ENCODE measurements at places on chromosomes 13 and 19. TPM values are rescaled to one million over a fixed set of nuclear protein-coding genes. Genes with fewer than 3 reads are reported as not detected.

CCDC169 gene
- 4.5 TPM for polyA plus RNA-seq

APOC4 gene
- polyA plus RNA-seq, result not detected

SIGLEC12 gene
- not detected for polyA plus RNA-seq

SELENOV gene
- polyA plus RNA-seq, result 3.6 TPM

DNA sequence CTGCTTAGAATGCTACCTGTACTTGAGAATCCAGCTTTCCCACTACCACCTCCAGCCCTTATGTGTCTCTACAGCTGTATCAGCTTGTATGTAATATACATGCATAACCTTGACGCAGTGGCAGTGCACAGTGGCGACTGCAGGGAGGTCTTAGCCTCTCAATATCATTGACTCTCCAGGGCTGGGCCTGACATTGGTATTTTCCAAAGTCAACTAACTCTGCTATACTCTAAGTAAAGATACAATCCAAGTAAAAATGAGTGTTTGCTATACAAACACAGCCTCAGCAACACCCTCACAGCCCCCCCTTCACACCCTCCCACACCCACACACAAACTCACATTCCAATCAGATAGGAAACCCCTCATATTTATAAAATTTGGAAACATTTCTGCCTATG is 6.7 kb upstream of the UBL3 start:
- no peak for DNase-seq

LPAR2 gene
- polyA plus RNA-seq, result 18.3 TPM

ADAT3 gene
- polyA plus RNA-seq, result 2.5 TPM

GRCh38 chr13:102900193-102900608 is 54.4 kb downstream of the ERCC5 start:
- no peak for DNase-seq

POLR2I gene
- 50.1 TPM for polyA plus RNA-seq

GRCh38 chr19:55353803-55354697 is 469 bp downstream of the COX6B2 start:
- no peak for DNase-seq

GRCh38 chr19:57816652-57817051 is 1.9 kb upstream of the ZNF552 start:
- no peak for DNase-seq

DNA sequence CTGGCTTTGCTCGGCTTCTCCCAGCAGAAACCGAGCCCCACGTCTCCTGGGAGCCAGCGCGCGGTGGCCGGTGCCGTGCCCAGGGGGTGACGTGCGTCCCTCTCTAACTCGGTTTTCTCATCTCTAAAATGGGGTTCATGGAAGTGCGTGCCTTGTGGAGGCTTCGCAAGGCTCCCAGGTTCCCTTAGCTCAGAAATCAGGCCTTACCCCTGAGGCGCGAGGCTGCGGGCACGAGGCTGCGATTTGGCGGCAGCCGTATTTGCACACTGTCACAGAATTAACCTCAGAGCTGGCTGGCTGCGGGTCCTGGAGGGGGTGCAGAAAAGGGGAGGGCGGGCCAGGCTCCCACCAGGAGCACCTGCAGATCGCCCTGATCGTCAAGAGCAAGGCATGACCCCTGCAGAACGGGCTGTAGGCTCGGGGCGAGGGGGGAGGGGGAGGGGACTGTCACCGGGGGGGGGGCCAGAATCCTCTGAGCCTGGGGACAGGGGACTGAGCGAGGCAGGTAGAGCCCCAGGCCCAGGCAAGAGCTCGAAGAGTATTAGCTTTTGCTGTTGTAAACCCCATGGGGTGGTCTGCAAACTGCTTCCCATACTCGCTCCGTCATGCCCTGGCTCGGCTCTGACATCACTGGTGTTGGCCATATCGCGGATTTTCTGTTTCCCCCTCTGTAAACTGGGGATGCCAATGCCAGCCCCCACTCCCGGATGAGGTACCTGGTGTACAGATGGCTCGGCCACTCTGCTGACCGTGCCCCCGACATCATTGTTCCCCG is 62.2 kb downstream of the CCNE1 start:
- no peak for DNase-seq

ZNF345 gene
- polyA plus RNA-seq, result 13.0 TPM

DNA sequence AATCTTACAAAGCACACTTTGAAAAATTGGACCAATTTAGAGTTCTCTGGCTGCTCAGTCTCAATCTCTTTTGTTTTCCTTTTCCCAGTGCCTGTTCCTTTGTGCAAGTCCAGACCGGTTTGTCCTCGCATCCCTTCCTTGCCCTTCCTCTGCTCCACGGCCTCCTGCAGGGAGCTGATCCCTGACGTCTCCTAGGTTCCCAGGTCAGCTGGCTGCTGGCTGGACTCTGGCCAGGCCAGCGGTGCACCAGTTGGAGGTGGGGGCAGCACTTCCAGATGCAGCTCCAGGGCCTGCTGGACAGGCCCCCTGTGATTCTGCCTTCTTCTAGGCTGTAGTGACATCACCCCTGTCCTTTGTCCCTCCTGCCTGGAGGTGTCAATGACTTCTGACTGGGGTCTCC is 44.0 kb upstream of the KPNA3 start:
- no peak for DNase-seq

DNA sequence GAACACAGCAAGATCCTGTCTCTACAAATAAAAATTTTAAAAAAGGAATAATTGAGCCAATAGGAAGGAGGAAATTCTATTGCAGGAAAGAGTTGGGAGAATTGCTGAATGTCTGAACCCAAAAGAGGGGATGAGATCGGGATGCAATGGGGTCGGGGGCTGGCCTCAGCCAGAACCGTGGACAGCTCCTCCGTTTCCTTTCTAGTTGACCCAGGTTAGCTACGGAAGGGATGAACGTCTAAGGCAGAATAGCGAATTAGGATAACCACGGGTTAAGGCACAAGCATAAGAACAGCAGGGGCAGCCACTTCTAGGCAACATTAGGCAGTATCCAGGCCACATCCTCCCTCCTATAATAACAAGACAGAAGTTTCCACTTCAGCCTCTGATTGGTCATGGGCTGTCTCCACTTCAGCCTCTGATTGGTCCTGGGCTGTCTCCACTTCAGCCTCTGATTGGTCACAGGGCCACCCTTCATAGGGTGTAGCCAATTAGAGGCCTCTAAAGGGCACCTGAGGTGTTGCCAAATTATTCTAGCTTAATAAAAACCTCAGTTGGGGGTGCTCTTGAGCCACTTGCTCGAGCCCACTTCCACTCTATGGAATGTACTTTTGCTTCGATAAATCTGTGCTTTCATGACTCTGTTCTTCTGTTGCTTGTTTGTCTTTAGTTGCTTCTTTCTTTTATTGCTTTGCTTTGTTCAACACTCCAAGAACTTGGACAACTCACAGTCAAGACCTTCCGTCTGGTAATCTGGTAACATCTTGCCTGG is 24.9 kb upstream of the TPM4 start:
- DNase-seq, result no peak

DNA sequence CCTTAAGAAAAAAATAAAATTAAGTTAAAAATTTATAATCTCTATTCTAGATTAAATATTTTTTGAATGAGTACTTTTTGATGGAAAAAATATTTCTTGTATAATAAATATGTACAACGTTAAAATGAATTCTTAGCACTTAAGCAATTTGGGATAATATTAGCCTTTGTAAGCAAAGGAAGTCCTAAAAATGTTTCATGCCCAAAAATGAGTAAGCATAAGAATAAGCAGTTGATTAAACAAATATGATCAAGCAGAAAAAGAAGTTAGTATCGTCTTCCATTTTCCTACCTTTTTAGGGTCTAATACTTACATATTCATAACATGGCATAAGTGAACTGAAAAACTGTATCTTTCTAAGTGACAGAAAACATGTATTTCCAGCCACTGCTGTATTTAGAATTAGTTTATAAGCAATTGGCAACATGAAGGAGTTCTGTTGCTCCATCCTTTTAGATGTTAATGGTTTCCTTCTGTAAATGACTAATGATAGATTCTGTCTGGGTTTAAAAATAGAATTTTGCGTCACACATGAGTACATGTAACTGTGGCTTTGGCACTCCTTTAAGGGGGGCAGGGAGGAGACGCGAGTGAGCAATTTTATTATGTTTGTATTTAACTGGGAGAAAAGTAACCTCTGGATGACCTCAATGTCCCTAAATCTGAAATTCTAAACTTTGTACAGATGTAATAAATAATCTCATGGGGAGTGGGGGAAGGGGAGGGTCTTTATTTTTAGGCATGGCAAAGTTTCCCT is 237.4 kb downstream of the RGCC start:
- DNase-seq, result peak; percentile 76

DNA sequence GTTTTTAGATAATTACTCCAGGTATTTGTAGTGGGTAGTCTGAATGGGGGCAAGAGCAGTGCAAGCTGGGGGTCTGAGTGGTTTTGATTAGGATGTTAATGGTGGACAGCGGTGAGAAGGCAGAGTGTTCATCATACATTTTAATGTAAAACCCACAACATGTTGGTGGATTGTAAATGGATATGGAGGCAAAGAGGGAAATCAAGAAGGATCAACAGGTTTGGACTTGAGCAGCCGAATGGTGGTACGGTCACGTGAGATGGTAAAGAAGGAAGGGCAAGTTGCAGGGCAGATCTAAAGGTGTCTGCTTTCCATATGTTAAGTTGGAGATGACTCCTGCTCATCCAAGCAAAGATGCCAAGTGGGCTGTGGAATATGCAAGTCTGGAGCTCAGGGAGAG is 9.5 kb downstream of the ZNF30 start:
- DNase-seq, result no peak

ETV2 gene
- 0.74 TPM for polyA plus RNA-seq

GRCh38 chr13:34803756-34804155 is 138.3 kb upstream of the NBEA start:
- no peak for DNase-seq

DNA sequence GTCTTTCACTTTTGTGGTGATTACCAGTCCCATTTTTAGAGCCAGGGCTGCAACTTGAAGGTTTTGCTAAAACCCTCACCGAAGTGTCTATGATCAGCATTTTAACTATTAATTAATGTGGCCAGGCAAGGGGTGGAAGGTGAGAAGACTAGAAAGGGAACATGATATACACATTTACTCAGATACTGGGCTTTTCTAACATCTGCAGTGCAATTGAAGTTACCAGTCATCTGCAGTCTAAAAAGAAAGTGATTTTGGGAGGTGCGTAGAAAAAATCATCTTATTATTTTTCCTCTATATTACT is 481 bp downstream of the ALOX5AP start:
- no peak for DNase-seq

DNA sequence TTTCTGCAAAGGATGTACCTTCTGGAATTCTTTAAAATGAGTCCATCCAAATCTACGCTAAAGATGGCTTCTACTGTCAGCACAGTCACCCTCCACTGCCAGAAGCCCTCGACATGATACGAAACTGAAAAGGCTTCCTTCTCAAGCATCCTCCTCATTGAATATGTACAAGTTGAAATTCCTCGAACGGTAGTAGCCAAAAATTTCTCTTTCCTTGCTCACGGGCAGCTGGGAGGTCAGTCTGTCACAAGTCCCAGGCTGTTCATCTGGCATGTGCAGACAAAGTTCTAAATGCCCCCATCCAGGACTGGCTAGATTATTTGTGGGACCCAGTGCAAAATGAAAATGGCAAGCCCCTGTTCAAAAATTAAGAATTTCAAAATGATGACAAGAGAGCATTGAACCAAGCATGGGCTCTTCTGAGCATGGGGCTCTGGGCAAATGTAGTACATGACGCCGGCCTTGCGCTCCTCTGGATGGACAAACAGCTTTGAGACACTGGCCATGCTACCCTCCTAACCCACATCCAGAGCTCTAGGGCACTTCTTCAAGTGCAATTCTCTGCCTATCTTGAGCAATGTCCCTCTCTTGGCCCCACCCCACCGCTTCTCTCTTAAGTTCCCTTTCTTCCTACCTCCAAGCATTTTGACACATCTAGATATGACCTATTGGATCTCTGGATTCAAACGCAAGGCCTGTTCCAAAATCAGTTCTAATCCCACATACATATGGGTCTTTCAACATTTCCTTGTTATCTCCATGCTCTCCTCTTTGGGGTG is 78.9 kb upstream of the FLT1 start:
- no peak for DNase-seq

NAPSA gene
- 9.4 TPM for polyA plus RNA-seq

CXCL17 gene
- 0.17 TPM for polyA plus RNA-seq

CPB2 gene
- 0.19 TPM for polyA plus RNA-seq

DNA sequence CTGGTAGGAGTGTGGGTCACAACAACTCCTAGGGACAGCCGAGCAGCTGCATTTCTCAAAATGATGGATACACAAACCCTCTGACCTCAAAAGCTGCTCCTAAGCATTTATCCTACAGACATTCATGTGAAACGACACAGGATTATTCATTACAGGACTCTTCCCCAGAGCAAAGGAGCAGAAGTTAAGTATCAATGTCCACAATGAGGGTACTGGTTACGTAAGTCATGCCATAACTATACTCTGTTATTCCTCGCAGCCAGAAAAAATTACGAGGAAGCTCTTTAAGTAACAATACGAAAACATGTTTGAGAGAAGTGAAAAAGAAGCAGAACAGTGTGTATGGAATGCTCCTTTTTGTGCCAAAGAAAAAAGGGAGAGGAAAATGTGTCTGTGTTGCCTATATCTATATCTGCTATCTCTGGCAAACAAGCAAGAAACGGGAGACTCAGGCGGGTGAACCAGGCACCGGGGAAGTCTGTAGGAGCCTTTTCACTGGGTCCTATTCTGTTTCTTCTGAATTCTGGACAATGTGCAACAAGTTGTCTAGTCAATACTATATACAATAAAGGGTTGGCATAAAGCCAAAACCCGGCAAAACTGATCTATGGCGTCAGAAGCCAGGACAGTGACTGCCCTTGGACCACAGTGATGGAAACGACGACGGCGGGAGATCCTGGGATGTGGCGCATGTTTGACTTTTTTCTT is 1.3 kb downstream of the ISOC2 start:
- no peak for DNase-seq

KLK14 gene
- 0.17 TPM for polyA plus RNA-seq

DNA sequence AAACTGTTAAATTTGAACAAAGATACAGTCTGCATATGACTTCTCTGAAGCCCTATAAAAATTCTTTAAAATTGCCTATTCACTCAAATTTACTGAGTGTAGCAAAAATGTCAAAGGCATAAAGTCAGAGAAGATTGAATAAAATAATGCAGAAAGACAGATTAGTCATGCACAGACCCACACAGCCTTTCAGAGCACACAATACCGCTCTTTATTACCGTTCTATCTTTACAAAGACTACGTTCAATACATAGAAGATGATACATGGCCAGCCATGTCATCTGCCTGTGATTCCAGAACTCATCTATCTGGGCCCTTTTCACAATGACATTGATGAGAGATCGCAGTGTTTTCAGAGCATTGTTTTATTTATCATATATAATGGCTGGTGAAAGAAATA is 107.2 kb downstream of the URI1 start:
- no peak for DNase-seq

- no peak for DNase-seq
Observed at GRCh38 chr19:53646144-53646543, 14.3 kb downstream of the DPRX start.

Measured in right renal cortex interstitium (tissue), 3 donors.